ENCODE measurements at places on chromosomes 5 and 9. TPM values are rescaled to one million over a fixed set of nuclear protein-coding genes. Genes with fewer than 3 reads are reported as not detected.

INSL4 gene
- polyA plus RNA-seq: not detected

ANKRD18B gene
- 1.8 TPM for polyA plus RNA-seq

DNA sequence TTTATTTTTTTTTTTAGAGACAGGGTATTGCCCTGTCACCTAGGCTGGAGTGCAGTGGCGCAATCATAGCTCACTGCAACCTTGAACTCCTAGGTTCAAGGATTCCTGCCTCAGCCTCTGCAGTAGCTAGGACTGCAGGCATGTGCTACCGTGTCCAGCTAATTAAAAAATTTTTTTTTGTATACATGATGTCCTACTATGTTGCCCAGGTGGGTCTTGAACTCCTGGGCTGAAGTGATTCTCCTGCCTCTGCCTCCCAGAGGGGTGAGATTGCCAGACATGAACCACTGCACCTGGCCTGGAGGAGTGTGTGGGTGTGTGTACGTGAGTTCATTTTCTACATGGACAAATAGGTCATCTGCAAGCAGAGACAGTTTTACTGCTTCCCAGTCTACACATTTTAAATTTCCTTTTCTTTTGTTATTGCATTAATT is 33.8 kb downstream of the JMY start:
- DNase-seq: no peak

DNA sequence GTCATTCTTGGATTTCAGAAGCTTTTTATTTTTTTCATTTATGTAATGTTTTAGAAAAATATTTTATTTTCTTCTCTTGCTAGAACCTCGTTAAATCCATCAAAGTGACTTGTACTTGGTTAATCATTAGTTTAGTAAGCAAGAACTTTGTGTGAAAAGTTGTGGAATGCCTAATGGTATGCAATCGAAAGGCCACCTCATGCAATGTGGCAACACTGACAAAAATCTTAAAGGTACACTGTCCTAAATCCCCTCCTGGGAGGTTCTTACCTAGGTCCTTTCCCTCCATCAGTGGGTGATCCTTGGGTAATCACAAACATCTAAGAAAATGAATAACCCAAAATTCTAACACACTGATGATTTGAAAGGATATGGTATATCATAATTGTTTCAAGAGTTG is 304.2 kb downstream of the DNAH5 start:
- no peak for DNase-seq

- peak; percentile 49 for DNase-seq
Observed at GRCh38 chr5:10563110-10563944, 543 bp upstream of the ANKRD33B start.

- no peak for DNase-seq
Observed at GRCh38 chr5:54942064-54942778, 43.2 kb downstream of the ESM1 start.

DNA sequence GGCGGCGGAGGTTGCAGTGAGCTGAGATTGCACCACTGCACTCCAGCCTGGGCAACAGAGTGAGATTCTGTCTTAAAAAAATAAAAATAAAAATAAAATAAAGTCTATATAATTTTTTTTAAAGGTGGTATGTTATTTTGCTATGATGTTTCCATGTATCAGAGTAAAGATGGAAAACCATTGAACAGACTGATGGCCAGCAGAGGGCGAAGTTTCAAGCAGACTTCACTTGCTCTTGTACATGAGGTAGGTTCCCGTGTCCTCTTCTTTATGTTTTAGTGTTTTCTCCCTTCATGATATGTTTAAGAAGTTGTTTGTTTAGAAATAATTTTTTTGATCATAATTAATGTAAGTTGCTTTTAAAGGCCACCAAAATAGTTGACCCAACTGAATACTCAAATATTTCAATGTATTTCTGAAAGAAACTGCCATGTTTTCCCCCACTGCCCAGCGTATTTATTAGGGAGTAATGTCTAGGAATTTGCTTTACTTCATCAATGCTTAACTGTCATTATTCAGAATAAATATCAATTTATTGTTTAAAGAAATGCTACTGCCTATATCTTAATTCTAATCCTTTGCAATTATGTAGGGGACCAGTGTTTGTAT is 146.4 kb downstream of the HACD4 start:
- peak; percentile 44 for DNase-seq

- no peak for DNase-seq
Observed at GRCh38 chr9:93111371-93112115, 15.5 kb downstream of the CARD19 start.

GRCh38 chr9:68706363-68707201 is 1.5 kb downstream of the PIP5K1B start:
- DNase-seq: no peak

DNA sequence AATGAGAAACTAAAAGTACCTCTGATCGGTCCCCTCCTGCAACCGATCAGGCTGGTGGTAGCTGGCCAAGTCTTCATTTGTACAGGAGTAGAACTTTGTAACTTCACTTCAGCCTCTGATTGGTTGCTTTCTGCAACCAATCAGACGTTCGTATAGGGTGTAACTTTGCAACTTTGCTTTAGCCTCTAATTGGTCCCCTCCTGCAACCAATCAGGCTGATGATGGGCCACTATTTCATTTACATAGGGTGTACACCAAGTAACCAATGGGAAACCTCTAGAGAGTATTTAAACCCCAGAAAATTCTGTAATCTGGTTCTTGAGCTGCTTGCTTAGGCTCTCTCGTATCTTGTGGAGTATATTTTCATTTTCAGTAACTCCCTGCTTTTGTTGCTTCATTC is 445.5 kb downstream of the MED10 start:
- no peak for DNase-seq

DNA sequence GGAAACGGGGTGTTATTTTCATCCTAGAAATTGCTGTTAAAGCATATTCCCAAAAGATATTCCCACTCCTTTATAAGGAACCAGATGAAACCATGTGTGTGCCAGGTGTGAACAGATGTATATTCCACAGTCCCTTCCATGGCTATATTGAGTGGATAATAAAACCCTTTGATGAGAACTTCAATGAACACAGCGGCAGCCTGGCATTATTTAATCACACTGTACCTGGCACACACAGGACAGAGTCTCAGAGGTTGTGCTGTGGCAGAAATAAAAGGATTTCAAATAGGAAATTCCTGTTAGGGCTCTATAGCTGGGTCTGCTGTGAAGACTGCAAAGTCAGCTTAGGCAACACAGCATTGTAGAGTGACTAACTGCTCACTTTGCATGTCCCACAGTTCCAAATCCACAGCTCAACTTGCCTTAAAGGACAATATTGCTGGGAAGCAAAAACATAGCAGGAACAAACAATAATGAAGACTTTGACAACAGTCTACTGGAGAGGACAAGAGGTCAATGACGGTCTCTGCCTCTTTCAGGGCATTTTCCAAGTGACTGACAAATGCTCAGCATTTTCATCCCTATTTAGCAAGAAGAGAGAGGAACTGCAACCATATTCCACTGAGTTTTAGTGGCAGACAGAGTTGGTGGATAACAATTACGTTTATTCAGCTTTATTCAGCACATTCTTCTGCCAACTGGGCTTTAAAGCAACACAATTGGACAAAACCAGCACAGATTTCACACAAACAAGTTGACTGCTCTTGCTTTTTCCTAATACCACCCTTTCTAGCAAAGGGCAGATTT is 255.7 kb upstream of the RGMB start:
- no peak for DNase-seq

GRCh38 chr9:131919216-131919615 is 160.5 kb downstream of the MED27 start:
- DNase-seq: no peak
